Stimulated activated CD8-positive, alpha-beta memory T cell treated with anti-CD3 and anti-CD28 coated beads, Interleukin-15, amount 100 ng/mL, for 48 hours (primary cell): ENCODE measurements at places on chromosomes 2 and 18.

DNA sequence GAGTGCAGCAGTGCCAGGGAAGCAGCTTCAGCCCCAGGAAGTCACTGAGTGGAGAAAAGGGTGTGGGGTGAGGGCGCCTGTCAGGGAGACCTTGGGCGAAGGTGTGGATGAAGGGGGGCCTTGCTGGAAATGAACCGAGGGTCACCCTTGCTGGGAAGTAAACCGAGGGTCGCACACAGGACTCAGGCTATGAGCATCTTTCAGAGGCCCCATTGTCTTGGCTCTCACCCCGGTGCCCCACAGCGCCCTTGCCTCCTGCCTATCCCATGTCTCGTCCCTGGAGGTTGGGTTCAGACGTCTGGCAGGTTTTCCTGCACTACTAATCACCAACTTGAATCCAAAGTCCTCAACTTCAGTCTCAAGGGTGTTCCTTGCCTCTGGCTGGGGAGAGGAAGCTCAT is 122.8 kb upstream of the PXDN start:
- DNase-seq: no peak

- DNase-seq: peak; percentile 27
These were observed 94.7 kb upstream of the ARHGAP15 start for GRCh38 chr2:143034292-143035074.

DNA sequence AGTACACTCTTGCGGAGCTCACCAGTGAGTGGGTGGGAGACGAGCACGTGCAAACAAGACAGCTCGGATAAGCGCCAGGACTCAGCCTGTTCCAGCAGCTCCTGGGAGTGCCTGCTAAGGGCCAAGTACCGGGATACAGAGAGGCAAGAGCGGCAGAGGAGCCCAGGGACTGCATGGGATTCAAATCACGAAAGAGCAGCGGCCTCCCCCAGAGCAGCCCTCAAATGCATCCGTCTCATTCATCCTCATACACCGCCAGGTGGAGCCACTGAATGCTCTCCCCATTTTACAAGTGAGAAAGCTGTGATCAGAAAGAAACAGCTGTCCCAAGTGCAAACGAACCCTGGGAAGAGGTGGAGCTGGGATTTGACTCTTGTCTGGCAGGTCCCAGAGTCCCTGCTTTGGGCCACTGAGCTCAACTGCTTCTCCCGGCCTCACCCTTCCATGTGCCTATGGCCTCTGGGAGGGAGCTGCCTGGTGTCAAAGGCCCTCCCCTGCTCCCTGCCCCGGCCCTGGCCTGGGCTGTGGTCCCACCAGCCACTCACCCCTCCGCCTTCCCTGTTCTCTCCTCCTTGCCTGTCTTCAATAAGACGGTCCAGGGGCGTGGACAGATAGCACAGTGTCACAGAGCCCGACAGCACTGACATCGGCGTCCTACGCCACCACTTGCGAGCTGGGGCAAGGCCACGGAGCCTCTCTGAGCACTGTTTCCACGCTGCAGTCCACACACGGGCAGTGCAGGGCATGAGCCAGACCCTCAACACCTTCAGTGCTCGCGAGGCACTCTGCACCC is 72.8 kb upstream of the TAF1B start:
- DNase-seq: no peak

GRCh38 chr18:42412896-42413295 is 457.9 kb downstream of the PIK3C3 start:
- DNase-seq: no peak

GRCh38 chr2:238132463-238133450 is 5.7 kb upstream of the KLHL30 start:
- no peak for DNase-seq

DNA sequence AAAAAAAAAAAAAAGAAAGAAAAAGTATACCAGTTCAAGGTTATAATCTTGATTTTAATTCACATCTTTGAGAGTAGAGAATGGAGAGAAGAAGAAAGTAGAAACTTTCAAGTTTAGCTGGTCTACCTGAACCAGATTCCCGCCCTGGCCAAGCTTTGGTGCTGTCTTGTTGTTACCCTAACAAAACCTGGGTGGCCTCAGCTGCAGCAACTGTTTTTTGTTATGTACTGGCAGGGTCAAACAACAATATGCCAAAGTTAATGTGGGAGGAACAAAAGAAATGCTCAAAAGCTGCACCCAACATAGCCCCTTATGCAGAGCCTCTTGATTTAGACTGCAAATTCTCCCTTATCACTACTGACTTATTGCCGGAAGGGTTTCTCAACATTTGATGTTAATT is 165.3 kb upstream of the TFPI start:
- DNase-seq: no peak

DNA sequence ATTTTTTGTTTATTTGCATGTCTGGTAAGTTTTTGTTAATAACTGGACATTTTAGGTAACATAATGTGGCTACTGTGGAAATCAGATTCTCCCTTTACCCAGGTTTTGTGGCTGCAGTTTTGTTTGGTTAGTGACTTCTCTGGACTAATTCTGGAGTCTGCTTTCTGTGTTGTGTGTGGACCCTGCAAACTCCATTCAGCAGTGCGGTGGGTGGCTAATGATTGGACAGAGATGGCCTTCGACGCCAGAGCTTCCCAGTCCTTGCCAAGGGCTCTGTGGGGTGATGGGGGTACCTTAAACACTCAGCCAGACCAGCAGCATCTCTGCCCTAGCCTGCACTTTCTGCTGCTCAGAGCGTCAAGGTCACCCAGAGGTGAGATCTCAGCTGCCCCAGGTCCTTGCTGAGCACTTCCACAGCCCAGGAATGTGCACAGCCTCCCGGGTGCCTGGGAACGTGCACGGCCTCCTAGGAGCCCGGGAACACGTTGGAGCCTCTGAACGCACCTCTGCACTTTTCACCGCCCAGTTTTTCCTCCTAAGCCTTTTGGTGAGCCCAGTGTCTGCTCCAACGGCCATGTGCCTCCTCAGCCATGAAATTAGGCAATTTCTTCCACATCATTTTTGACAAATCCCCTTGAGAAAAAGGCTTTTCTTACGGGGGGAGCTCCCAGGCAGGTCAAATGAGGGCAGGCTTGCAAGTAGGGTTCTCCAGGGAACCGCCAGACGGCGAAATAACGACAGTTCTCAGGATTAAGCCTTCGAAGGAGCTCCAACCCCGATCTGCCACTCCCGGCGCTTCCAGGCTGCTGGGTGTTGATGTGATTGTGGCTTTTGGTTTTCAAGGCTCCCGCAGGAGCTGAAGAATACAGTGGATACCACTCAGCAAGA is 35.2 kb upstream of the KLF11 start:
- no peak for DNase-seq

DNA sequence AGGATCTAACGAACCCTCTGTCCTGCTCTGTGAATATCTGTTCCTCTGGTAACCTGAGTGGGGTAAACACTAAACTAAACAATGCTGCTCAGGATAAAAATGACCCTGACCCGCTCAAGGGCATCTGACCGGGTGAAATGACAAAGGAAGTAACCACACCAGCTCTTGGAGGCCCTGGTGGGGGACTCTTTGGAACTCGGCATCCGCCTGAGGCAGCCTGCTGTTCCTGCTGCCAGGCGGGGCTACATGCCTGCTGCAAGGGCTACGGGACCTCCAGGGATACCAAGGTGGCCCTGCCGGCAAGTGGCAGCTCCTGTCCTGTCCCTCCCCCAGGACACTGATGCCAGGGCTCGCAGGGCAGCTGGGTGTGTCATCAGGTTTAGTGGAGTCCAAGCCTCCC is 273.3 kb downstream of the HDAC4 start:
- no peak for DNase-seq

DNA sequence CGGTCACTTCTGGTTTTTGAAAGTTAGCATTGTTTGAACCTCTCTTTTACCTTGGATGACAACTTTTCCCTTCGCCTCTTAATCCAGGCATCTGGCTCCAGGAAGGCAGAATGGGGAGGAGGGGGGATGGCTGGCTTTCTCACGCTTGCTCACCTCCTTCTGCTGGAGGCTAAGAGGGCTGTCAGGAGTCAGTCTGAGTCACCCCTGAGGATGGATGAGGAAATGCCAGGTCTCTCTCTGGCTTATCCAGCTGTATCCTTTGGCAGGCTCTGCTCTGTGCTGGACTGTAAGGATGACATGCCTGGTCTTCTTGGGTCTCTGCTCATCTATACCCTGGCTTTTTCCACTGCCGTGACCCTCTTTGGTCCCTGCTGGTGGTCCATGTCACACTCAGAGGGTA is 142.9 kb upstream of the GYPC start:
- DNase-seq: no peak

DNA sequence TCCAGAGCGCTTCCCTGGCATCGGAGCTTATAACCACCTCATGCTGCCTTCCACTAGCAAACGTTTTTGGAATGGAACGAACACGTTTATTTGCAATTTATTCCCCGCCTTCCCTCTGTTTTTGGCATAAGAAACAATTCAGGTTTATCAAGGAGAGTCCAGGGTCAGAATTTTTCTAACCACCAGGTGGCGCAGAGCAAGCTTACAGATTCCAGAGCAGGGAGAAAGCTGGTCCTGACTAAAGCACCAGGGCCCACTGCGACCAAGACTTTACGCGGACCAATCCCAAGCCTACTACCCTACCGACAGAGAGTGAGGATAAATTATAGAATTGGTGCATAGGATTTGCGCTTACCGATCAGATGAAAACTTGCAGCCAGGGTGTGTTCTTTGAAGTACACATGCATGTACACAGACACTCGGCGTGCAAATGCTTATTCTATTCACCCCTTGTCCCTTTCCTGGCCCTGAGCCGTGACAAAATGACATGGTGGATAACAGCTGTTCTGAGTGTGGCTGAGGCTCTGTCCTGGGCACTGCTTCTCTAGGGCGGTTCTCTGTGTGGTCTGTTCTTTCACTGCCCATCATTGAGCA is 34.7 kb downstream of the NAPG start:
- DNase-seq: no peak

DNA sequence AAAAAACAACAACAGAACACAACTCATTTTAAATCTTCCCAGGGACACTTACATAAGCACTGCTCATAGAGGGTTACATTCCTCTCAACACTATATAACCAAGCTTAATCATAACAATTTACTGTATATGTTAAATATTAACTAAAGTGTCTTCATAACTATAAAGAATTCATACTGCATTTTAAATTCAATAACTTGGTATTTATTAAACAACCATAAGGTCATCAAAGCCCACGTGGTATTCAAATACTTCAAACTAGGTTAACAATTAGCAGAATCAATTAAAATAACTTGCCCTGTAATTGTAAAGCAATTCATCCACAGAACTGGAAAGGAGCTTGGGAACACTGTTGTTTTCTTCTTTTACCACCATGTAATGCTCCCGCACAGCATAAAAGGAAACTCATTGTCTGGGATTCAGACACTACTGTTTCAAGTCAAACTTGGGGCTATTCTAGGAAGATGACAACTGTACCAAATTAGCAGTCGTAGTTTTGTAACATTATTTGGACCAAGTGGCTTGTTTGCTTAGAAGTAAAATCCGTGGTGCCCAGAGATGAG is 10.4 kb downstream of the GAREM1 start:
- DNase-seq: no peak

GRCh38 chr2:203122317-203122986 is 107.8 kb downstream of the NBEAL1 start:
- no peak for DNase-seq

DNA sequence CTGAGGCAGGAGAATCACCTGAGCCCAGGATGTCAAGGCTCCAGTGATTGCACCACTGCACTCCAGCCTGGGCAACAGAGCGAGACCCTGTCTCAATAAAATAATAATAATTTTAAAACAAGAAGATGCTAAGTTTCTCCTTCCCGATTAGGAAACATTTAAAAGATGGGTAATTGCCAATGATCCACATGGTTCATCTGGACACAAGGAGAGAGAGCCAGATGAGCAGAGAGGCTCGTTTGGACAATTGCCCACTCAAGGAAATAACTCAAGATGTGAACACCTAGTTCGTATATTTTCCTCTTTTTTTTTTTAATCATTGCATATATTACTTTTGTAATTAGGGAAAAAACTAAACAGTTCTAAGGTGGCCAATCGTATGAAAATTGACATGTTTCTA is 3.6 kb upstream of the ACTG2 start:
- DNase-seq: no peak

- DNase-seq: no peak
These were observed 62.0 kb downstream of the MAP3K20 start for GRCh38 chr2:173137610-173138009.

GRCh38 chr18:48680339-48681250 is 141.8 kb downstream of the CTIF start:
- DNase-seq: no peak

- no peak for DNase-seq
These were observed 169.7 kb upstream of the NOSTRIN start for GRCh38 chr2:168632709-168633121.

GRCh38 chr2:45834372-45834771 is 182.9 kb downstream of the PRKCE start:
- no peak for DNase-seq

DNA sequence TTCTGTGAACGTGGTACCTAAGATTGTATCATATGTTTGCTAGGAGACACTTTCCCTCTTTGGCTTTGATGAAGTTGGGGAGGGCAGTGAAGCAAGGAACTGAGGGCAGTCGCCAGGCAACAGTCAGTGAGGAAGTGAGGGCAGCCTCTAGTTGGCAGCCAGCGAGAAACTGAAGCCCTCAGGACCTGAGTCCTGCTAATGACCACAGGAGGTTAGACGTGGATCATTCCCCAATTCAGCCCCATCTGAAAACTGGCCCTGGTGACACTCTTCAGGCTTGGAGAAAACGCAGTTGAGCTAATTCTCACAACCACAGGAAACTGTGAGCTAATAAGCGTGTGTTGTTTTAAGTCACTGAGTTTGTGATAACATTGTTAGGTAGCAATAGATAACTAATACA is 84.5 kb upstream of the REG3G start:
- no peak for DNase-seq

DNA sequence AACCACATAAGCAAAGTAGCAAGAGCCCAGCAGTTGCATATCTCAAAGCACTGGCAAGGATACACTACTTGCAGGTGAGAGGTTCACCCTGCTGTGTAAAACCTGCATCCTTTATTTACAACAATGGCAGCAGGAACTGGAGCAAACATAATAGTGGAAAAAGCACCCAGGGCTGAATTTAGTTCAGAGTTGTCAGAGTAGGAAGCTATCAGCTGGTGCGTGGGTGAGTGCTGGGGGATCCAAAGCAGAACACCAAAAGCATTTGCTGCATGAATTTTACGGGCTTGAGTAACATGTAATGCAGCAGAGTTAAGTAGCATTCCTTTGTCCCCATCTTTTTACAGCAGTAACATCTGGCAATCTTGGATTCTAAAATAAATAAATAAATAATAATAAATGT is 73.5 kb upstream of the SRD5A2 start:
- no peak for DNase-seq
